NCI-H2081 treated with DMSO at 0.1 percent for 48 hours (cell line): ENCODE measurements at places on chromosomes 7 and 10.

DNA sequence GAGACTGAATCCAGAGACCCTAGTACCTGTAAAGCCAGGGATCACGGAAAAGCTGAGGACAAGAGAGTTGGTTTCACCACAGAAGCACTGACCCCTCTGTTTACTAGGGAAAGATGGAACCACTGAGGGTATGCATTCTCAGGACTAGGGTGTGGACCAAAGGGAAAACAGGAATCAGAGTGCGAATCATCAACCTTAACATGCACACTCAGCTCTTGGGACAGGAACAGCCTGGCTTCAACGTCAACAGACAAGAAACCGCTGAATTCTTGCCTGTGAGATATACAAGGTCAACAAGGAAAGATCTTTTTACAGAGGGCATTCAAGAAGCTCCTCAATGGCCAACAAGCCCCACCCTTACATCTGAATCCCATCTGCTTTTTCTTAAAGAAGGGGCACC, 14.9 kb downstream of the TNRC18 start:
- DNase-seq = no peak

- no peak for DNase-seq
Observed at GRCh38 chr7:136964347-136964746, 95.9 kb downstream of the CHRM2 start.

DNA sequence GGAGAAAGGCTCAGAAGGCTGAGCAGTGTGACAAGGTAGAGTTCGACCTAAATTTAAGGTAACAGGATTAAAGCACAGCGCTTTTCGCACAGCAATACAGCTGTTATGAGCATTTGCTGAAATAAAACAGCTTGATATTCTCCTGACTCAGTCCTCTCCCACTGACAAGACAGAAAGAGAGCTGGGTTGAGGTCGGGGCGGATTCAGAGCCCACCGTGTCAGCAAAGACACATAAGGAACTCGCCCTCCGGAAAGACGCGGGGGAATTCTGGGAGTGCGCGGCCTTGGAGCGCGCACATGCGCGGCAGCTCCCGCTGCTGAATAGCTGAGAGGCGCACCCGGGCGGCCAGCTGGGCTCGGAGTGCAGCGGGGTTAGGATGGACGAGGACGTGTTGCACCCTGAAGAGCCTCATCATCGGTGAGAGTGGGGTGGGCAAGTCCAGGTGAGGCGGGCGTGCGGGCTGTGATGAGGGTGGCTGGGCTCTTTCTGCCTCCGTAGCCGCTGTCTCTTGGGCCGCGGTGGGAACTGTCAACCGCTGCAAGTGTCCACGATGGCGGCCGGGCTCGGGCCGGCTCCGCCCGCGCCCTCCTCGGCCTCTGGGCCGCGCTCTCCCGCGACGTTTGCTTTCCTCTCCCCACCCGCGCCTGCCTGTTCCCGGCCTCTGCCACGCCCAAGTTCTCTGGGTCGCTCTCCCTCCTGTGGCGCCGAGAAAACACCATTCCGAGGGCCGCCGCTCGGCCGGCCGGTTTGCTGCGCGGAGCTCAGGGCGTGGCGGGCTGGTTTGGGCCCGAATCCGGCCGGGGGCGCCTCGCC, 120.6 kb downstream of the LYZL1 start:
- DNase-seq = no peak

- no peak for DNase-seq
Observed at GRCh38 chr10:77715088-77715487, 77.5 kb upstream of the KCNMA1 start.

- DNase-seq = no peak
Observed at GRCh38 chr10:34959321-34959720, 130.8 kb downstream of the CUL2 start.

DNA sequence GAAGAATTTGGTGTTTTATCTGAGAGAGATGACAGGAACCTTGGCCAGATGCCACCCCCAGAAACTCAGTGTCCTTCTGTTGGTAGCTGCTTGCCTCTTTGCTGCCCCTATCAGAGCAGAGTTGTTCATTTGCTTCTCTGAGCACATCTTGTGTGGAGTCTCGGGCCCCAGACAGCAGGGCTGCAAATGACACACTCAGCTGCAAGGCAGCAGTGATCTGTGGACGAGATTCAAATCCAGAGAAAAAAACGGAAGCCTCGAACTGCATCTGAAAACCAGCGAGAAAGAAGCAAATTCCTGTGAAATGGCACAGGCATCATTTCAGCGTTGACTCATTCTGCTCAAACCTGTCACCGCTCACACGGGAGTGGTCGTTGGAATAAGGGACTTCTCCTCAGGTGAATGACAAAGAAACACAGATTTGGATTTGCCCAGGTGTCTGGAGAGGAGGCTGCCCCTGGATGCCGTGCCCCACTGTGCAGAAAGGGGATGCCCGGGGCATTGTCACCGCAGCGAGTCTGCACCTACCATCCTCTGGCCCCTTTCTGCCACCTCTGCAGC, 144.7 kb downstream of the PFKFB3 start:
- DNase-seq = no peak

DNA sequence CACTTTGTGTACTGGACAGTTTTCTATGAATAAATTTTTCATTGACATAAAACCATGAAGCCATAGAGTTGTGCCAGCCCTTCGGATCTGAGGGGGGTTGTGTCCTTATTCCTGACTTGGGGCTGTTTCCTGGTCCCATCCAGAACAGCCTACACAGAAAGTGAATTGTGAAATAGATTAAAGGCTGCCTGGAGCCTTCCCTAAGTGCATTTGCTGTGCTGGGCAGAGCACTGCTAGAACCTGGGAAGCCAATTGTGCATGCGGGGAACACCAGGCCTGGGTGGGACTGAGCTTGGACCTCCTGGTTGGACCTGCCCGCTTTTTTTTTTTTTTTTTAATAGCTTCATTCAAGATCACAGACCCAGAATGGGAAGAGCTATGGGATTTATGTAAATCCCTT, 238.9 kb downstream of the ARHGAP21 start:
- DNase-seq = no peak

DNA sequence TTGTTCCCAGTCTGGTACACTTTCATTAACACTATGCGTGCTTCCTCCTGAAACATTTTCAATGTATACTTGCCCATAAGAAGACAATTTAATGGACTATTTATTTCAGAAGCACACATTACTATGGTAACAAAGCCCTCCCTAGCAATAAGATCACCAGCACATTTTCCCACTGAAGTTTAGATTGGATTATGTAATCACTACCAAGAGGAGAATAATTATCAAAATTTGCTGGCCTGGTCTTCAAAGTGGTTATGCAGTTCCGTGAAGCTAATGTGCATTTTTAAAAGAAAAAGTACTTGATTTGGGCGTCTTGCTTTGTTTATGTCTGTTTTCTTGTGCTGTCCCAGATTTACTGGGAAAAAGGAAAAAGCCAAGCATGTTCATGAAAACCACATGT, 61.9 kb downstream of the AP3M1 start:
- DNase-seq = no peak

- DNase-seq = no peak
Observed at GRCh38 chr10:96395931-96396877, 37.4 kb upstream of the OPALIN start.

DNA sequence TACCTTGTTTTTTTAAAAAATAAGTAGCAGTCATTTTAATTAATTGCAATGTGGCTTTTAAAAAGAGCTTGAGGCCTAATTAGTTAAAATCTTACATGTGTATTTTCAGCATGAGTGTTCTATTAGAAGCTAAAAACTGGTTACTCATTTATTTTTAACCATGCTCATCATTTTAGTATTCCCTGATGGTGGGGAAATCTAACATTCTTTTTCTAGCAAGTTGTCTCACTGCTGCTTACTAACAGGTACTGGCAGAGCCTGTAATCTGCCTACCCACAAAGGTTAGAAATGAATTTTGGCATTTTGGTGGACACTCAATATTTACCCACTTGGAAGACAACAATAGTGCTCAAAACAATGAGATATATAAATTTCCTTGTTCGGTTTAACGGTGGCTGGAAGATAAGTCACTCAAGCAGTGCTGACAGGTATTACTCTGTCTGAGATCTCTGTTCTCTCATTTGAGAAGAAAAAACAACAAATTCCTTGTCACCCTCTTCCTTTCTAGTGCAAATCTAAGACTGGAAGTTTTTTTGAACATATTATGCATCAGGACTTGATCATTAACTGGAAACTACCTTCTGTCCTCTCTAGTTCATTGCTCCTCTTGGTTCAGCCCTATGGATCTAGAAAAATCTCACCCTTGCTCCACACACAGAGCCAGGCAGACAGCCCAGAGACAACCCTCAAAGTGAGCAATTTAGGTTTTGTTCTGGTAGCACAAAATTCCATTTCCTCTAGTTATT, 83.3 kb downstream of the VWDE start:
- DNase-seq = no peak

- DNase-seq = no peak
Observed at GRCh38 chr10:54496852-54497251, 304.2 kb downstream of the PCDH15 start.

DNA sequence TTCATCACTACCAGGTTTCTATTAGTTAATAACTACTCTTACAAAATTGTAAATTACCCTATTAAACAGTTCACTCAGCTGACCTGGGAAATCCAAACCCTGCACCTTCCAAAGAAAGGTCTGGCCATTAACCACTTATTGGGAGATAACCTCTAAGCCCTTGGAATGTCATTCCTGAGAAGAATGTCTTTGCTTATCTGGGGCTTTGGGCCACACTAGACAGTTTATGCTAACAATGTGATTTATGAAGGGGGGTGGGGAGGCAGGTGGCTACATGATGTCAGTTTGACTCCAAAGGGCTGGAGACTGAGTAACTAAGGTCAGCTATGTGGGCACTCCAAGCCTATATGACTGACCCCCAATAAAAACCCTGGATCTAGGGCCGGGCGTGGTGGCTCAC, 50.7 kb downstream of the AKR1D1 start:
- DNase-seq = no peak

DNA sequence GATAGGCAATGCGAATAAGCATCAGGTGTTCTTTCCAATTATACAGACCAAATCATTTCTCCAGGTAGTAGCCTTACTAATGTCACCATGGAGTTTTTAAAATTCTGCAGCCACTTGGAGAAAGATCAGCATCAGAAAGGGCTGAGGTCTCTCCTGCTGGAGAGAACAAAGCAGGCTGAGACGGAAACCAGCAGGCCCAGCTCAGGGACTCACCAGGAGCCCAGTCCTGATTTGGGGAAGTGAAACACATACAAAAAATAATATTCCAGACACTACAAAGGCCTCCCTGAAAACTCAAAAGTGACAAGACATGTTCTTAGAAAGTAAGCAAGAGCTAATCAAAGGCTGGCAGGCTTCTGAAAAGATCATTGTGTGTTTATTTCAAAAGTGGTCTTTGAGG, 207.1 kb upstream of the GHITM start:
- DNase-seq = no peak

DNA sequence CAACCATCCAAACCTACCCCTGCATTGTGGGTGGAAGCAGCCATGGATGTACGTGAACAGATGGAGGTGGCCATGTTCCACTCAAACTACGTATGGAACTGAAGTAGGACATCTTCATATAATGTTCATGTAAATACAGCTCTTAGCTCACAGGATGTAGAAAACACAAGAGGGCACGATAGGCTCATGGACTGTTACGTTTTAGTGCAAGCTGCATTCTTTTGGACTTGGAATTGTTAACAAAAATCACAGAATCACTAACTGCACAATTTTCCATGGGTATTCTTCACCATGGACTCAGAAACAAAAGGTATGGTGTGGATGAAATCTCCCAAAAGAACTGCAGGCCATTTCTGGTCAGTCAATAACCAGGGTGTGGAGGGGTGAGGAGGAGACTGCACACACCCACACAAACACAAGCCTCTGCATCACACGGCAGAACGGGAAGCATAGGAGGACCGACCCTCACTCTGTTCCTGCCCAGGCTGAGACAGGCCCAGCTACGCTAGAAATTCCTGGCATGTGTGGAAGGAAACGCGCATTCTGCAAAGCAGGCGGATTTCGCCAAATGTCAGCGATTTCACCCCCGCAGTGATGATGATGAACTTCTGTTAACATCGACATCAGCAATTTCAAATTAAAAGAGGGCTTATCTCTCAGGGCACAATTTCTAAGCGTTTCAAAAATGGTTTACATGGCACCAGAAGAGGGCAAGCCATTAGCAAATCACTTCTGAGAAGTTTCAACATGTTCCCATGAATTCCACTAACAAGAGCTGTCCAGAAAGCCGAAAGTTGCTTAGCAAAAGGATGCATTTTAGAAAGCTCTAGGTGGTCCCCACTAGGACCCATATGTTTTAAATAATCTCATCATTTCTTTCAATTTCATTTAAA, 149.0 kb downstream of the TNS3 start:
- DNase-seq = no peak

GRCh38 chr10:116792817-116793216, 50.5 kb upstream of the HSPA12A start:
- DNase-seq = no peak

GRCh38 chr10:21532694-21533466, 1.2 kb upstream of the MLLT10 start:
- no peak for DNase-seq

- no peak for DNase-seq
Observed at GRCh38 chr7:155483868-155484325, 26.0 kb downstream of the EN2 start.

DNA sequence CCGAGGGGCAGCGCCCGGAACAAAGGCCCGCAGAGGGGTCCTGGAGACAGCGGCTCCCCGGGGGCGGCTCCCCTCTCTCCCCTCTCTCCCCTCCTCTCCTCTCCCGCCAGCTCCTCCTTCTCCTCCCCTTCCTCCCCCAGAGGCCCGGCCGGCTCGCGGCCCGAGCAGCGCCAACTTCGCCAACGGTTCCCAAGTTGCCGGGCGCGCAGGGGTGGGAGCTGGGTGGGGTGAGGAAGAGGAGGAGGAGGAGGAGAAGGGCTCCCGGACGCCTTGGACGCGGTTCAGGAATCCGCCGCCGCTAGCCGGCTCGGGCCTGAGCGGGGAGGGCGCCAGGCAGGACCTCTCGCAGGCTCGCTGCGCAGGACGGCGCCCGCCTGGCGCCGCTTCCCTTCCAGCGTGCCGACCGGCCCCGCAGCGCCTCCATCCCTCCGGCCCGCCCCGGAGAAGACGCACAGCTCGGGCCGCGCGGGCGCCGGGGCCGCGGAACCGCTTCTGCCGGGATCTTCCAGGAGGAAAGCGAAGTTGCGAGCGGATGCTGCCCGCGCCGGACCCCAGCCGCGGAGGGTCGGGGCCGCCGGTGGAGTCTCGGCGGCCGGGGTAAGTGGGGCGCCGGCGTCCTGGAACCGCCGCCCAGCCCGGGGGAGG, at the start of gene CHST3:
TSS of gene CHST3 (plus strand) at position 298 of the 645 bp plus-strand sequence. CDS start 41,448 bp downstream, outside the sequence.
- DNase-seq = no peak

DNA sequence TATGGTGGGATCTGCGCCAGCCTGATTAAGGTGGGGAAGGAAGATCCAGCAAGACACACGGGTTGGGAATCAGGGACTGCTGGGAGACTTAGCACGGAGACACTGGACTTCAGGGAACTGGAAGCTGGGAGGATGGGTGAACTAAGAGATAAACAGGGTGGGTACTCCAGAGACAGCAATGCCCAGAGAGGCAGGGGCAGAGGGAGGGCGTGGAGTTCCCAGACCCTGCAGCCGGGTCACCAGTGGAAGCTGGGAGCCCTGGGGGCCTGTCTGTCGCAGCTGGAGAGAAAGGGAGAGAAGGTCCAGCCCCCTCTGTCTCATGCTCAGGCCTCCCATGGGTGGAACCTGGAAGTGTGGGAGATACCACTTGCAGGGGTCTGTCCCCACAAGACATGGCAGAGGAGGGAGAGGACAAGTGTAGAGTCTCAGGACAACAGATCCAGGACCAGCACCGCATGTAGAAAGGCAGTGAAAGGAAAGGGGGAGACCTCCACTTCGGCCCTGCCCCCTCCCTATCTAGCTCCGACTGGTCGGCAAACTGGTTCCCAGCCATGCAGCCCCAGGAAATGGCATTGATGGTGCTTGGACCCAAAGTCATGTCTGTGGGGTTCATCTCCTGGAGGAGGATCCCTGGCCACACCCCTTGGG, 44.4 kb downstream of the AOC1 start:
- no peak for DNase-seq
